ENCODE measurements at places on chromosomes 11 and 22.

GRCh38 chr11:83220260-83220659 lies 26.7 kb downstream of the ANKRD42 start:
- no peak for DNase-seq

DNA sequence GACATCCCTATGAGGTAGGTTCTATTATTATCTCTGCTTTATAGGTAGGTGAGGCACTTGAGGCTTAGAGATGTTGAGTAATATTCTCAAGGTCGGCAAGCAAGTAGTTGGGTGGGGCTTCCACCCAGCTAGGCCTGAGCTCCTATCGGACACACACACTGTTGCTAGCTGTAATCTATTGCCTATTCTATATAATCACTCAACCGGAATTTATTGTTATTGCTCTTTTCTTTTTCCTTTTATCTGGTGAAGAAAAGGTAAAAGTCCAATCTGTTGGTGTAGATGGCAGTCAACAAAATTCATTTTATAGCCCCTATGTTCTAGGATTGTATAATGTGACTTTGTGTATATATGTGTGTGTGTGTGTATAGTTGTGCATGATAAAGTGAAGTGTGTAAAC lies 3.4 kb downstream of the OR9Q2 start:
- no peak for DNase-seq

DNA sequence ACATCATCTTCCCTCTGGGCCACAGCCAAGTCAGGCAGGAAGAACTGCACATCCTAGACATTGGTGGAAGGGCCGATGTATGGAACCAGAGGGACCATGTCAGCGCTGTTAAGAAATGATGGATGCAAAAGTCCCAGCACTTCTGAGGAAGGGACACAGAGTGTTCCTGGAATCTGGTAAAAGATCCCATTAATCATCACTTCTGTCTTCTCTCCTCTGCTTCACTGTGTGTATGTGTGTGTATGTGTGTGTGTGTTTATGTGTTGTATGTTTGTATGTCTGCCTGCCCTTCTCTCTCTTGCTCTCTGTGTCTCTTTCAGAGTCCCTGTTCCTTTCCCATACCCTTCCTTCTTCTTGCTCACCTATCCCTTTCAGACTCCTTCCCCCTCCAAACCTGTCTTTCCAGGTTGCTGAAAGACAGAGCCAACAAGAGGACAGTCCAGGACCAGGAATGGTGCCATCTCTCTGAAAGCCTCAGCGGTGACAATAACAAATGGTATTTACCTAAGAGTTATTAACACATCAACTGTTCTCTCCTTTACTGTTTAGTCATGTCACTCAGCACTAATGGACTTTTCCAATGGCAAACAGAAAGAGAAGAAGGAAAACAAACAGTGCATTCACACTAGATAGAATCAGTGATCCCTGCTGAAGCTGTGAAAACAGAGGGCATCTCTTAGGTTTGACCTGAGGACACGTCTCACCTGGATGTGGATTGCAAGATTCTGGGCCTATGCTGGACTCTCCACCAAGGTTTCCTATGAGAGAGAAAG lies 47.1 kb downstream of the EHF start:
- DNase-seq = no peak

GRCh38 chr11:70348608-70349007 lies 49.7 kb upstream of the CTTN start:
- no peak for DNase-seq

DNA sequence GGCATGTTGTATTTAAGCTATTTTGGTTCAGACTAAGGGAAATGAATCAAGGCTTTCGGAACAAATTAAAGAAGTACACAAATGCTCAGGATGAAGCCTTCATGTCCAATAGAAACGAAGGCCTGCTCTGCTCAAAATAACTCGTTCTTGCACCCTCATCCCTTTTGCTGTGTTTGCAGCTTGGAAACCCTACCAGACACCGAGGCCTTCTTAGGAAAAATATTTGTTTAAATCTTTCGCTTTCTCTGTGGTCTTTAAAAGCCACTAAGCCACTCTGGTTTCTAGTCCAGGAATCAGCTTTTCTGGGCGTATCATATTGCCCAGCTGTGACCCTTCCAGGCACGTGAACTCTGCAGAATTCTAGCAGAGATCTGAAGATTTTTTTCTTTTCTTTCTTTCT lies 60.9 kb upstream of the HSPA8 start:
- no peak for DNase-seq

DNA sequence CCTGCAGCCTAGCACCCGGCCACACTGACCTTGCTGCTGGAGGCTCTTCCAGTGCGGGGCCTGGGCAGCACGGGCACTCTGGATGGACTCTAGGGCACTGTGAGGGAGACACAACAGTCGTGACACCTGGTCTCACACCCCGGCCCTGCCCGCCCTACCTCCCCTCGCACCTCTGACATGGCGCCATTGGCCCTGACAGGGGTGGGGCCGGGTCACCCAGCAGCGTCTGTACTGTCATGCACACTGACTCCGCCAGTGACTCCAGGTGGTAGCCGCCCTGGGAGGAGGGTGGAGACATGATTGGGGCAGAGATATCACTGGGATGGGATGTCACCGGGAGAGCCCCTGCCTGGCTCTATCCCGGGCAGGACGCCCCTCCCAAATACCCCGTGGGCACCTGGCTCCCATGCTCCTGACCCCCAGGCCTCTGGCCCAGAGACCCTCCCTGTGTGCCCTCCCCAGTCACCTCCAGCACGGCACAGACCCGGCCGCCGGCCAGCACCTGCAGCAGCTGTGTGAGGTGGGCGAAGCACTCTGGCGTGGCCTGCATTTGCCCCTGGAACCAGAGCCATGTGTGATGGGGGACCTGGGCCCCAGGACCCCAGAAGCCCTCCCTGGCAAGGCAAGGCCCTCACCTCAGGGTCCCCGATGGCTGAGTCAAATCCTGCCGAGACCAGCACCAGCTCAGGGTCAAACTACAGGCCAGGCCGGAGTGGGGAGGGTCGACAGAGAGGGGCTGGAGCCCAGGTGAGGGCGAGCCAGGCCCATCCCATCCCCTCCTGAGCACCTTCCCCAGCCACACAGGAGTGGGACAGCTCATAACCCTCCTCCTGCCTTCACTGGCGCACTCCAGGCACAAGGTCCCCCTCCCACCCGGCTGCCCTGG lies 2.6 kb downstream of the HDAC10 start:
- no peak for DNase-seq

DNA sequence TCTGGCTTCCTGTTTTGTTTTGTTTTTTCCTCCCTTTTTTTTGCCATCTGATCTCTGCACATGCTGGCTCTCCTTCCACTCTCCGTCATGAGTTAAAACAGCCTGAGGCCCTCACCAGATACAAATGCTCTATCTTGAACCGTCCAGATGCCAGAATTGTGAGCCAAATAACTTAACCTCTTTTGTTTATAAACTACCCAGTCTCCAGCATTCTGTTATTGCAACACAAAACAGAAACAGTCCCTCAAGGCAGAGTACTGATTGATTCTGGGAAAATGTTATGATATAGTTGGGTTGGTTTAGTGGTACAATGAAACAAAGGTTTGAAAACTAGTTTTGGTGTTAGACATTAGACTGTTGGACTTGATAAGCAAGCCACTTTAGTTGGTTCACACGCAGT lies 1390.0 kb upstream of the RAG2 start:
- DNase-seq = no peak

GRCh38 chr22:43106302-43106701 lies 4.2 kb upstream of the BIK start:
- DNase-seq = no peak

DNA sequence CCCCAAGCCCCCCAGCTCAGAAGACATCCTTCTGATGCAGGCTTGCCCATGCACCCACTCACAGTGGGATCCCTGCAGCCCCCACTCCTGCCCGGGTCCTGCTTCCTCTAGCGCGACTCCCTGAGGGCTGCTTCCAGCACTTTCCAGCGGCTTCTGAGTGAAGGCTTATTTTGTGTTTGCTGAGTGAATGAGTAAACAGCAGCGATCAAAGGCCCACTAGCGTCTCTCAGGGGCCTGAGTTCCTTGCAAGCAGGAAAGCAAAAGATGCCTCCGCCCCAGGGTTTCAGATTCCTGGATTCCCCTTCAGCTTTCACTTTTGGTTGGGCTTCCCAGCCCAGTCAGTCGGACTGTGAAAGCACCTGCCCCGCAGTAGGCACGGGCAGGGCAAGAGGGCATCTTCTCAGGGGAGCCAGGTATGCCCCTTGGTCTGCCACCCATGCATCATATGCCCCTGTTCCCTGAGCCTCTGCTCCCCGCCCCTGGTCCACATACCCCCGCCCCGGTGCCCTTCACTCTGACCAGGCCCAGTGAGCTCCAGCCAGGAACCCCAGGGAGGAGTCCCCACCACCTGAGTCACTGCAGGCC lies 9.2 kb downstream of the FADD start:
- no peak for DNase-seq

DNA sequence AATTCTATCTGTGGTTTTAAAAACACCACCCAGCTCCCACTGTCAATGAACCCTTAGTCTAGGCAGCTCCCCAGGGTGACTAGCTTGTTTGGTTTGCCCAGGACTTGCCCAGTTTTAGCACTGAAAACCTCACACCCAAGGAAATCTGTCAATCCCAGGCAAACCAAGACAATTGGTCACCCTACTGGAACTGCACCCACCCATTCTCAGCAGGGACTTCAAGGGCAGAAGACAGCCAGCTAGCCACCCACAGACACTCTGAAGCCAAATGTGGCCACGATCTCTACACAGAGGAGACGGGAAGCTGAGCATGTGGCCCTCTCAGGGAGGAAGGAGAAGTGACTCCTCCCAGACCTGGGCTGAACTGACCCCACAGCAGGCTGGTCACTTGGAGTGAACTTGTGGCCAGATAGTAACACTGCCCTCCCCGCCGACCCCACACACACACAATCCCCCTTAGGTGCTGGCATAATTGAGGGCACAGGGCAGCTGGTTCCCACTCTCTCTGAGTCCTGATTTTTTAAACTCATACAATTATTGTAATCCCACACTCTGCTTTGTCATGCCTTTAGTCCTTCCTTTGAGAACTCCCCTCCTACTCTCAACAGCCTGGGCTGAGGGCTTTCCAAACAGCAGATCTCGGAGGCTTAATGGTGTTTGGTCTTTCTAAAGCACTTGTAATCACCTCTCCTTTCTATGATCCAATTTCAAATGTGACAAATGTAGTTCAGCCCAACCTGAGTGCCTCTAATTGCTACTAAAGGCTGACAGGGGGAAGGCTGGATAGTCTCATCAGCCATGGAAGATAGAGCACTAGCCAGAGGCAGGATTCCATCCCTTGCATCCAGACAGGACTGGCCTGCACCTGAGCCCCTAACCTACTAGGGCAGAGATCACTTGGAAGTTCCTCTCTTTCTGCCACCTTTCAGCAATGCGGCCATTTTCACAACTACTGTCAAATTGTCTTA lies 74.7 kb upstream of the DRD2 start:
- no peak for DNase-seq

DNA sequence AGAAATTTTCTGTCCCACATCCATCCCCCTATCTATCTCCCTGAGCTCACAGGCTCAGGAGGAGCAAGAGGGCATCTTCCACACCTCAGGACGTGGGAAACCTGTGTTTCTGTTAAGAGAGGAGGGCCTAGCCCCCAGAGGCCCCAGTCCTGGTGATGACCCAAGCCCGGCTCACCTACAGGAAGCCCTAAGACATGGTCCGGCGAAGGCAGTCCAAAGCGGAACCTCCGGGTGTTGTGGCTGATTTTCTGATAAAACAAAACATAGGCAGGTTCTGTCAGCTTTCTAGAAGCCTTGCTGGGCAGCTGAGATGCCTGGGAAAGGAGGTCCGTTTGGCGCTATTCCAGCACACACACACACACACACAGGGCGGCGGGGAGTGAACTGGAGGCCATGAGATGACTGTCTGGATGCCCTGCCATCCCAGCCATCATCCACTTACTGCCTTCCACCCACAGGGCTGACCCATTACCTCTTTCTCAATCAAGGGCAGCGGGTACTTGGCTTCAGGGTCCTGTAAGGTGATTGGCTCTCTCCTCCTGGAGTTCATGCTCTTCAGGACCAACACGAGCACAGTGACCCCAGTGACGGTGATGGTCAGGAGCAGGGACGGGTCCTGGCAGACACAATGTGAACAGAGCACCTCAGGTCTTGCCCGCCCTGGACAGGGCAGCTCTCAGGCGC lies 882 bp downstream of the CYB5R2 start:
- DNase-seq = no peak

GRCh38 chr22:50474710-50475651 lies at the start of gene SBF1:
Gene SBF1 (minus strand): TSS chr22:50475035. CDS start chr22:50474840, 195 bp downstream.
- no peak for DNase-seq

- no peak for DNase-seq
Observed at GRCh38 chr22:22959147-22959827, 71.7 kb downstream of the IGLL5 start.

GRCh38 chr11:132490978-132491377 lies 1041.3 kb downstream of the OPCML start:
- no peak for DNase-seq

GRCh38 chr11:57133366-57134038 lies 48.3 kb upstream of the LRRC55 start:
- no peak for DNase-seq

DNA sequence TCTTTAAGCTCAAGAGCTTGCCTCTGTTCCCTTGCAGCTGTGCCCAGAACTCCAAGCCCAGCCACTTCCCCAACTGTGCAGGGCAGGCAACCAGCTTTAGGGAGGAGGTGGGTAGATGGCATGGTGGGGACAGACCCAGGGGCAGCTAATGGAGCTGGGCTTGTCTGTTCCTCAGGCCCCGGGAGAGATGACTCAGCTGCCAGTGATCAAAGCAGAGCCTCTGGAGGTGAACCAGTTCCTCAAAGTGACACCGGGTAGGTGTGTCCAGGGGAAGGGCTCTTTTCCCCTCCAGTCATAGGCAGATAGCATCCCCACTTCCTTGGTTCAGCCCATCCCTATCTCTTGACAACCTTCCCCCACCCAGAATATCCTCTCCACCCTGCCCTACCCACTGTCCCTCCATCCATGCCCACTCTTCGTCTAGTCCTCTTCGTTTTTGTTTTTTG lies 32.4 kb downstream of the CREB3L1 start:
- no peak for DNase-seq

GRCh38 chr22:50360578-50360977 lies 17.5 kb downstream of the PPP6R2 start:
- no peak for DNase-seq

DNA sequence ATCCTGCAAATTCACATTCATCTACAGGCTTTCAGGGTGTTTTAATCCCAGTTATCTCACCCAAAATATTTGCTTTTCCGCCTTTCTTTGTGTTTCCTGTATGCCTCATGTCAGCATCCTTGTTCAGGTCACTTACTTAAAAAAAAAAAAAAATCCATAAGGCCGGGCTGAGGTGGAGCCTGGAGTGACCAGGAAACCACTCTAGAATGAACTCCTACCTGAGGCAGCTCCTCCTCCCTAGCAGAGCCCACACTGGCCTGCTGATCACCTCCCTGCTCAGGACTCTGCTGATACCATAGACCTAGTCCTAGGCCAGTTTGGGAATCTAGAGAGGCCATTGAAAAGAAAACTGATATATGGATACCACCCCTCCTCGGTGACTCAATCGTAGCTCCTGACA lies 8.7 kb upstream of the DGAT2 start:
- DNase-seq = no peak

- DNase-seq = no peak
Observed at GRCh38 chr11:6357222-6357621, 33.1 kb upstream of the SMPD1 start.

Data from Panc1 (cell line).